ENCODE measurements at places on chromosomes 16 and 17. TPM values are rescaled to one million over a fixed set of nuclear protein-coding genes. Genes with fewer than 3 reads are reported as not detected.

ACSM5 gene
- not detected for total RNA-seq

SMIM5 gene
- 0.34 TPM for total RNA-seq

LMF1 gene
- 35.8 TPM for total RNA-seq

AOC3 gene
- total RNA-seq, result 0.31 TPM

HSD17B2 gene
- under 0.01 TPM for total RNA-seq

BAIAP3 gene
- 0.34 TPM for total RNA-seq

HS3ST3A1 gene
- total RNA-seq, result 0.34 TPM

C1QTNF1 gene
- 24.8 TPM for total RNA-seq

CACNG3 gene
- total RNA-seq, result not detected

ATXN7L3 gene
- total RNA-seq, result 36.2 TPM

TBC1D28 gene
- not detected for total RNA-seq

ZNF469 gene
- under 0.01 TPM for total RNA-seq

ZACN gene
- total RNA-seq, result not detected

HBA2 gene
- 0.73 TPM for total RNA-seq

ARL17B gene
- 4.4 TPM for total RNA-seq

ITGB3 gene
- 33.4 TPM for total RNA-seq

KRTAP9-7 gene
- not detected for total RNA-seq

OR1F1 gene
- total RNA-seq, result not detected

CCDC144A gene
- 6.3 TPM for total RNA-seq
